Effector CD8-positive, alpha-beta T cell (primary cell): ENCODE measurements at places on chromosomes 16 and 17.

- no peak for DNase-seq
Measured at GRCh38 chr16:9500872-9501271, 409.4 kb downstream of the HAPSTR1 start.

- DNase-seq, result peak; percentile 38
Measured at GRCh38 chr17:39926588-39927100, 757 bp downstream of the ORMDL3 start.

- DNase-seq, result no peak
Measured at GRCh38 chr17:48718761-48719641, 3.3 kb downstream of the PRAC1 start.

DNA sequence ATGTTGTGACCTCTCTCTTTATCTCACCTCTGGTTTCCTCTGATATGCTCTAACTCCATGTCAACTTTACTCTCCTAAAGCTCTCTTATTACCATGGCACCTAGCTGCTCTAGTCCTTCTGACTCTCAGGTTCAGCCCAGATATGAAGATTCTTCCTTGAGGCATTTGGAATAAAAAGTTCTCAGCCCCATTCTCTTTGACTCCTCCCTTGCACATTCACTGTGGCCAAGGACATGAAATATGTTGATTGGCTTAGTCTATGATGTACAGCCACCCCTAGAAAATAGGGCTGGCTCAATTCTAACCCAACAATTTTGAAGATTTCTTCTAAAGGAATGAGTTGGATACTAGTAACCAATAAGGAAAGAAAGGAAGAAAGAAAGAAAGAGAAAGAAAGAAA is 20.8 kb upstream of the GAS7 start:
- DNase-seq, result no peak

DNA sequence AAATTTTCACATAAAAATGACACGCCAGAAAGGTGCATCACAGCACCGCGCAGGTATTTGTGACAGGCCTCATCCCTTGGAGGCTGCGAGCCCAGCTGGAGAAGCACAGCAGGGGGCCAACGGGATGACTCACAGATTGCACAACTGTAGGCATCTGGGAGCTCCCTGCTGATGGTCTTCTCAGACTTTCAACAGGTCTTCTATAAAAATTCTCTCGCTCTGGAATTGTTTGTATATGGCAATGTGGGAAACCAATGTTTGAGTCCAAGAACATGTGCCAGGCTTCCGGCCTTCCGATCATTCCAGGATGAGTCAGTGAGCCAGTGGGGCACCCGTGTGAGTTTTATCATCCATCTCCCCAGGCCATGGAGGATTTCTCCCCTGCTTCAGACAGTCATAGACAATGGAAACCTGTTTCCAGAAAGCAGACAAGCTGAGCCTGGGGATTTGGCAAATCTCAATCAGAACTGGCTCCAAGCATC is 24.1 kb upstream of the ADORA2B start:
- DNase-seq, result no peak
